SJSA1 (cell line): ENCODE measurements at places on chromosomes 7 and 10.

DNA sequence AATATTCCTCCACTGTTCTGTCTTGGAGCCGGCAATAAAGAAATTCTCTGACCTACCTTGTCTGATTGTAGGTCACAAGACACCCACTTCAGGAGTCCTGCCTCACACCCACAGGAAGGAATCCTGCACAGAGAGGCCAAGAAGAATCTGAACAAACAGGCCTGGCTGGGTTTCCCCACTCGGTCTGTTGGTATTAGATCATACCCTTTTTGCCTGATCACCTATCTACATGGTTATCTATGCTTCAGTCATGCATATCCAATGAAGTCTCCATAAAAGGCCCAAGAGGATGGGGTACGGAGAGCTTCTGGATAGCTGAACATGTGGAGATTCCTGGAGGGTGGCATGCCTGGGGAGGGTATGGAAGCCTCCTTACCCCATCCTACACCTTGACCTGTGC, 12.3 kb downstream of the OGDH start:
- no peak overlapping the region for H3K27ac ChIP-seq
- H3K4me3 ChIP-seq, result no peak overlapping the region
- H3K4me1 ChIP-seq, result peaks cover 26% of the 10 kb centered on the region
- peaks cover 9% of the 10 kb centered on the region for H3K36me3 ChIP-seq
- DNase-seq, result no peak
- H3K27me3 ChIP-seq, result no peaks in the 10 kb centered on the region

GRCh38 chr7:127146746-127147536, 105.8 kb downstream of the GRM8 start:
- H3K27ac ChIP-seq, result no peak overlapping the region
- H3K36me3 ChIP-seq, result no peaks in the 10 kb centered on the region
- H3K27me3 ChIP-seq, result no peaks in the 10 kb centered on the region; the same call in 1 of the 2 replicates
- no peaks in the 10 kb centered on the region for H3K4me1 ChIP-seq
- H3K4me3 ChIP-seq, result no peak overlapping the region
- DNase-seq, result no peak

GRCh38 chr10:70930263-70931000, 42.1 kb upstream of the PCBD1 start:
- H3K27ac ChIP-seq, result no peak overlapping the region
- DNase-seq, result no peak
- H3K4me3 ChIP-seq, result no peak overlapping the region
- H3K4me1 ChIP-seq, result no peaks in the 10 kb centered on the region
- peaks cover 7% of the 10 kb centered on the region for H3K27me3 ChIP-seq

GRCh38 chr10:127871631-127872010, 21.1 kb downstream of the CLRN3 start:
- no peak overlapping the region for H3K4me3 ChIP-seq
- no peak for DNase-seq
- 0 out of 2 replicates have a peak, but pooled peaks cover 3% of the 10 kb centered on the region for H3K27me3 ChIP-seq
- no peaks in the 10 kb centered on the region for H3K36me3 ChIP-seq
- no peak overlapping the region for H3K27ac ChIP-seq

GRCh38 chr10:125064681-125065492, 95.5 kb downstream of the CTBP2 start:
- peak overlapping the region; percentile 54 for H3K27ac ChIP-seq
- peaks cover 15% of the 10 kb centered on the region for H3K36me3 ChIP-seq
- H3K4me3 ChIP-seq, result no peak overlapping the region
- peaks cover 46% of the 10 kb centered on the region for H3K4me1 ChIP-seq
- DNase-seq, result no peak
- H3K27me3 ChIP-seq, result no peaks in the 10 kb centered on the region
